Fibroblast of skin of left biceps (primary cell): ENCODE measurements at places on chromosomes 5 and 9.

- no peak for DNase-seq
These were observed 1.7 kb downstream of the CANX start for GRCh38 chr5:179700401-179700918.

- DNase-seq, result no peak
These were observed 413.3 kb downstream of the MLLT3 start for GRCh38 chr9:20208961-20209371.

DNA sequence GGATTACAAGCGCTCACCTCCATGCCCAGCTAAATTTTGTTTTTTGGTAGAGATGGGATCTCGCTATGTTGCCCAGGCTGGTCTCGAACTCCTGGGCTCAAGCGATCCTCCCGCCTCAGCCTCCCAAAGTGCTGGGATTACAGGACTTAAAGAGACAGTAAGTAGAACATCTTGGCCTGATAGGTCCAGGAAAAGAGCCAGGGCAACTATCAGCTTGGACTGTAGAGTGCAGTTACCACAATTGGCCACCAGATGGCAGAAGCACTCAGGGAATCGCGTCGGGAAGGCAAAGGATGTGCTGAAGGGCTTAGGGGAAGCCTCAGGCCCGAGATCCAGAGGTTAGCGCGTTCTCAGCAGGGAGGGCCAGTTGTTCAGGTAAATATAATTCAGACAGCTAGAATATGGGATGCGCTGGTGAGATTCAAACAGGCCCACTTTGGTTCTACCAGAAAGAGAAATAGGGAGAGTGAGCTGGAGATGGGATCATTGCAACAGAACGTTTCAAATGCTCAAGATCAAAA is 21.5 kb downstream of the C9orf57 start:
- peak; percentile 34 for DNase-seq

DNA sequence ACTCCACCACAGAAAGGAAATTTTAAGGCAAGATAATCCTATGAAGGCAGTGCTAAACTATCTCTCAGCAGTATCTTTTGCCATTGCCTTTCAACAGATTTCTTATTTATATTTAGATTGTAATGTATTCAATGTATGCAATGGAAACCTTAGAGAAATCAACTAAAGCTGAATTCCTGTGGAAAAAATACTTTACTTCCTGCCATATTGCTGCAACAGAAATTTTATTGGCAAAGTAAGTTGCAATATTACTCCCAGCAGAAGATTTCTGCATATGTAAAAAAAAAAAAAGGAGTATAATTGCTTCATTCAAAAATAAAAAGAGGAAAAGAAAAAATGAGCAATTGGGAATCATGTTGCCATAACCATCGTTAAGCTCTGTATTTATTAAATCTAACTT is 454.6 kb upstream of the CD180 start:
- DNase-seq, result no peak

DNA sequence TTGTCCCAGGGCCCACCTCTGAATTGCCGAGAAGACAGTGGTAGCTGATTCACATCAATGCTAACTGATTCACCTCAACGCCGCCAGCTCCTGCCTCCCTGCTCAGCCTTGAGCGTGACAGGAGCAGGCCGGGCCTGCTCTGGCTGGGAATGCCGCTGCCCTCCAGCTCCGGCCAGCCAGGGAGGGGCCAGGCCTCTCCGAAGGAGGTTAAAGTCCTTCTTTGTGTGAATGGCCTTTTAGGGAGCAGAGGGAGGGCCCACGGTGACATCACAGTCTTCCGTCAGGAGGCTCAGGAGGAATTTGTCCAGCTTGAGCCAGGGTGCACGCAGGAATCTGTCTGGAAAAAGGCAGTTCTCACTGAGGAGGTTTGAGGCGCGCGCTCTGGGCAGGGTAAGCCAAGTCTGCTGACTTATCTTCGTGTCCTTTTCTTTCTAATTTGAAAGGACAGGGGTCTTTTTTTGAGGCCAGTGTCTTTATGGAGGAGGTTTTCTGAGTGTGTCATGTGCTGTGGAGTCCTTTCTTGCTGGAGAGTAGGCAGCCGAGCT is 82.7 kb downstream of the C9orf152 start:
- DNase-seq, result no peak

DNA sequence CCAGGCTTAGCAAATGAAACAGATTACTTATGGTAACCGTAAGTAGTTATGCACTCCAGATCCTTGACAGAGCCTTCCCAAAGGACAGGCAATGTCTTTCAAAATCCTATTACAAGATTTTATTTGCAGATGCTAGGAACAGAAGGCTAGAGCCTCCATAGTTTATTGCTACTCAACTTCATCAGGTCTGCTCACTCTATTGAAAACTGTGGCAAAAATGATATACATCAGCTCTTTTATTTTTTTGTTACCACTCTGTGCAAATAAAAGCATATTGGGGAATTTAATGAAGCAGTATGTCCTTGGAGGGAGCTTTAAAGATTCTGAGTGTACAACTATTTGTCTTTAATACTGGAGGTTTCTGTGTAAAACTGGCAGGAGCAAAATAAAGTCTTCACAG is 46.5 kb downstream of the SLC44A1 start:
- DNase-seq, result no peak

- no peak for DNase-seq
These were observed at the start of gene DDX4 for GRCh38 chr5:55737793-55738192. Gene DDX4 (plus strand): TSS chr5:55738061. CDS start chr5:55738964, 903 bp downstream.

- no peak for DNase-seq
These were observed 21.4 kb upstream of the CEP78 start for GRCh38 chr9:78214492-78214891.

DNA sequence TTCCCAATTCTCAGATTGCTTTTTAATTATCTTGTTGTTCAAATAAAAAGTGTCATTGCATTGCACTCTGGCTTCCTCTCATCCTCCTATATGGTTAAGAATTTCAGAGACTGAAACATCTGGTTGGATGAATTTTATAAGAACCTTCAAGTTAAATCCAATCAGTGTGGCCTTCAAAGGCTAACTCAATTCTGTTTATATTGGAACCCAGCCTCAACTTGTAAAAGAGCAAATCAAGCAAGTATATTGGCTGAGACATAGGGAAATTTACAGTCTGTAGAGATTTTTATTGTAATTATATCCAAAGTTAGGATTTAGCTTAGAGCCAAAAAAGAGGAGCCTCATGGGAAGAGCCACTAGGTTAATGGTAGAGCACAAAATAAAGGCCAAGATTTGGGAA is 159.9 kb upstream of the FER start:
- no peak for DNase-seq

DNA sequence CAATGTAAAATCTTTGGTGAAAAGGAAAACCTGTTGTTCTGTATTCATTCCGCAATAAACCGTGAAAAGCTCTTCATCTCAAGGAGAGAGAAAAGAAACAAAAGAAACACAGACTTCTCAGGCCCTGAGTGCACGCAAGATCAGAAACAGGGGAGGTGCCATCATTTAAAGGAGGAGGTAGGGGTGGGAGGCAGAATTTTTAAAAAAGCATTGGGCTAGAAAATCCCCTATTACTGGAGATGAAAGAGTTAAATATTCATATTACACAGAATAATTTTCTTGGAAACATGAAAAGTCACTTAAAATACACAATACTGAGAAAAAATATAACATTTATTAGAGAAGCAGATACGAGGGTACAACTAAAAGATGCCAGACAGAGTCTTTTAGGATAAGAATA is 56.3 kb downstream of the USP20 start:
- DNase-seq, result no peak

- DNase-seq, result no peak
These were observed 2.8 kb downstream of the ARHGEF37 start for GRCh38 chr5:149584121-149584520.

DNA sequence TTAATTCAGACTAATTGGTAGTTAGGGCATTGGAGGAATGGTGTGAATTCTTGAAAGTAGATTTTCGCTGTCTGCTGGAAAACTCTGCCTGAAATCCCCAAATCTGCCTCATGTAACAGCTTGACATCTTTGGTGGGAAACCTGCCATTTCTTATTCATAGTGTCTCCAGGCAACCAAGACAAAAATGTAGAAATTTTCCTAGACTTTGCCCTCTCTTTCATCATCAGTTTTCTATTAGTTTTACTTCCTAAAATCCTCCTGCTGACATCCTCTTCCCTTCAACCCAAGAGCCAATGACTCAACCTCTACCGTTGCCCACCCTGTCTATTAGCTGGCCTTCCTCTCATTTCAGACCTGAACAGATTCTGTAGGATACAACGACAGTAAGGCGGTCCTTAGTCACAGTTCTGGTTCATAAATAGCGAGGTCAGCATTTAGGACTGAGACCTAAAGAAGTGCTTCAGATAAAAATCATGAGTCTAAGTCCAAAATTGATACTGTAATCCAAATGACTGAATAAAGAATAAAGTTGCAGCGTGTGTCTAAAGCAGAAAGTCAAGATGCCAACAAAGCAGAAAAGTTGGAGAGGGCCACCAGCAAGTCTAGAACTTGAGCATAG is 133.9 kb downstream of the MUSK start:
- DNase-seq, result peak; percentile 73

- no peak for DNase-seq
These were observed 43.0 kb upstream of the CLPTM1L start for GRCh38 chr5:1387876-1388275.

GRCh38 chr9:16401701-16402100 is 468.8 kb downstream of the BNC2 start:
- no peak for DNase-seq

- DNase-seq, result no peak
These were observed 135.3 kb downstream of the ROR2 start for GRCh38 chr9:91814753-91815152.

- DNase-seq, result no peak
These were observed 111.4 kb downstream of the GABBR2 start for GRCh38 chr9:98597236-98597771.

DNA sequence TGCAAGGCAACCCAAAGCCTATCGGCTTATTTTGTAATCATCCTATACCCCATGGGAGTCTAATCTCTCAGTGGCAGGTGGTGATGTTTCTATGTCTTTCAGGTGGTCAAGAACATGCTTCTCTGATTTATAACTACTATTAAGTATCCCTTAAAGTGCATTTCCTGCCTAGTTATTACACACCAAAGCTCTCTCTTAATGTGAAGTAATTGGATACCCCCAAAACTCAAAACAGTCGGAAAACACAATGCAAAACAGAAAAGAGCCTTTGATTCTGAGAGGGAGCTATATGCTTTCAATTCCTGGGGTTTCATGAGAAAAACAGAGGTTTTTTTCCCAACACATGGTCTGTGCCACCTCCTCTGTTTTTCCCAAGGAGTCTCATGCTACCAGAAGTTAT is 416.4 kb downstream of the CSNK1G3 start:
- no peak for DNase-seq

DNA sequence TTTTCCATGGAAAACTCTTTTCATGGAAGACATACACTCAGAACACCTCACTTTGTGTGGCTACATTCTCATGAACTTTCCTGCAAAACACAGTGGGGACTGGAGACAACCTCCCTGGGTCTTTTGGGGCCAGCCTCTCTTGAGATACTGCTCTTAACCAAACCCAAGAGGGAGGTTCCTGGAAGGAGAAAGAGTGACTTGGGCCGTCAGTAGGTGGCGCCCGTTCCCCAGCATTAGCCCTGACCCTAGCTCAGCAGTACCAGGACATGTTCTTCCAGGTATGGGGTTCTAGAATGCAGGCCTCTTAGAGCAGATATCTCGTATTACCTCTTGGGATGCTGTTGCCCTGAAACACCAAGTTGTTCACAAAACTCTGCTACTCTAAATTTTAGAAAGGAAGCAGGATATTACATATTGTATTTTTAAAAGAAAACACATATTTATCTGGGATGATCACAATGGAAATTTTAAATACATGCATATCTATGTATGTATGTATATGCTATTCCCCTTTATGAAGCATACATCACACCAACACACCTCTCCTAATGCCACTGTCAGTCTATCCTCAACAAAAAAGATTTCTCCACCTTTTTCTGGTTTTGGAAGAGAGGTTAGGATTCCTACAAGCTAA is 15.8 kb upstream of the GLIS3 start:
- no peak for DNase-seq

DNA sequence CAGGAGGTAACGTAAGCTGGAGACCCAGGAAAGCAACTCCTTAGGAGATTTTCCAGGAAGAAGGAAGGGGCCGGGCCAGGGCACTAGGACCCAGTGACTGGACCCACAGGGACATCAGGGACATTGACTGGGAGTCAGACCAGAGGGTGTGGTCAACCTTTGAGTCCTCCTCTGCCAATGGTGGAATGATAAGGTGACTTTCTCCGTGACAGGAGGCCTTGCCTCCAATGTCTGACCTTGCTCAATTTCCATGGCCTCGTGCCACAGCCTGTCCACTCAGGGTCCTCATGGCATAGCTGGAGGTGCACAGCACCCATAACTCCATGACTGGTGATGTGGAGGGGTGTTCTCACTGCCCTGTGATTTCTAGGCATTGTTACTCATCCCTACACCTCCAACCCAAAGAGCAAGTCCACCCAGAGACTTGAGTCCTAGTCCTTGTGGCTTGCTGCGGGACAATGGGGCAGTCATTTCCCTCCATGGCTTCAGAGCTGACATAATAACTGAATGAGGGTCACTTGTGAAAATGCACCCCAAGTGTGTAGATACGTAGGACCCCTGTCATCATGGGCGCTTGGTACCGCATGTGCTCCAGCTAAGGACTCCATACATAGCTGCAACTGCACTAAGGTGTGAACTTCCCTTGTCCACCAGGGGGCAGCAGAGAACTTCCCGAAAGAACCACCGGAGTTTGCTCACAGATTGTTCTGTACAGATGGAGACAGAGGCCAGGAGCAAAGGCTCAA is 4.1 kb upstream of the AMBP start:
- peak; percentile 61 for DNase-seq

- no peak for DNase-seq
These were observed 4.6 kb upstream of the LURAP1L start for GRCh38 chr9:12770261-12770660.

DNA sequence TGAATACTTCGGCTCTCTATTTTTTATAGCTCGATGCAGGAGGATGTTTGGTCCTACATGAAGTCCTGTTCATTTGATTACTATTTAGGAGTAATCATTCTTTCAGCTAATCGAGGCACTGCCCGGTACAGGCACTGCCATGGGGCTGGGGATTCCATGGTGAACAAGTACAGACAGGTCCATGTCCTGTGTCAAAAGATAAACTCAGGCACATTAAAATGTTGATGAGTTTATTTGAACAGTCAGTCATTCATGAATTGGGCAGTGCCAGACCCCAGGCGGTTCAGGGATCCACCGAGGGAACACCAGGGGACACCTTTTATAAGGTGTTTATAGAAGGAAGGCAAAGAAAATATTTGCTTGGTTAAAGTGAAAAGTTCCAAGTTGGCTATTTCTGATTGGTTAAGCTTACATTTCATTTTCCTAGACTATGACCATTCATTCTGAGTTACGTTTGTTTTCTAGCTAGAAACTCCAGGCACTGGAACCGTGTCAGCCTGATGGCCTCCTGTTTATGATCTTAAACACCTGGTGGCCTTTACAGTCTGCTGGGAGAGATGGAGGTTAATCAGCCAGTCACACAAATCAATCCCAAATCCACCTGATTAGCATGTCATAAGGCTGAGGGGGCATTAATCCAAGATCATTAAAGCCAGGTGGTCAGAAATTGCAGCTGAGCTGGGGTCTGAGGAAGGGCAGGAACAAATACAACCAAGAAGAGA is 47.0 kb upstream of the TDRD7 start:
- DNase-seq, result no peak
